ENCODE measurements at places on chromosomes 3 and 15.

DNA sequence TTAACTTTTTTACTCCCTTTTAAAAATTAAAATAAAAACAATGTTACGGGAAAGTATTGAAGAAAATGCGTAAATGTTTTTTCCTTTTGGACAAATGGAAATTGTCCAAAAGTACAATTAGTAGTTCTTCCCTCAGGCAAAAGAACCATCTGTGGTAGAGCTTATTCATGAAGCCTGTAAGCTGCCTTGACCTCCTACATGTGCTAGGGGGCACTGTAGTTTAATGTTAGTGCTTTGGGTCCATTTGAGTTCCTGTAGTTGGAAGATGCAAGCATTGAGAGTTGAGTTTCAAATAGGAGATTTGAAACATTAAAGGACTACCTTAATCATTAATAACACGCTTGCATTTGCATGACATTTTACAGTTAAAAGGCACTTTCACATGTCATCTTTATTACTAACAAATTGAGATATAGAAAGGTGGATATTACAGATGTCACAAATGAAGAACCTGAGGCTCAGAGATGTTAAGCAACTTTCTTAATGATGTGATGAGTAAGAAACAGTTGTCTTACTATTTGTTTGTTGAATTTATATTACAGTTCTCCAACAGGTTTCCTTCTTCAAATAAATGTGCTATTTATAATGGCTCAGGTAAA lies 1.8 kb upstream of the ZNF385D start:
- DNase-seq = peak; percentile 75

- DNase-seq = no peak
Measured at GRCh38 chr3:70833239-70833960, 521.0 kb upstream of the MDFIC2 start.

- DNase-seq = no peak
Measured at GRCh38 chr3:46252980-46253379, 10.7 kb downstream of the CCR3 start.

DNA sequence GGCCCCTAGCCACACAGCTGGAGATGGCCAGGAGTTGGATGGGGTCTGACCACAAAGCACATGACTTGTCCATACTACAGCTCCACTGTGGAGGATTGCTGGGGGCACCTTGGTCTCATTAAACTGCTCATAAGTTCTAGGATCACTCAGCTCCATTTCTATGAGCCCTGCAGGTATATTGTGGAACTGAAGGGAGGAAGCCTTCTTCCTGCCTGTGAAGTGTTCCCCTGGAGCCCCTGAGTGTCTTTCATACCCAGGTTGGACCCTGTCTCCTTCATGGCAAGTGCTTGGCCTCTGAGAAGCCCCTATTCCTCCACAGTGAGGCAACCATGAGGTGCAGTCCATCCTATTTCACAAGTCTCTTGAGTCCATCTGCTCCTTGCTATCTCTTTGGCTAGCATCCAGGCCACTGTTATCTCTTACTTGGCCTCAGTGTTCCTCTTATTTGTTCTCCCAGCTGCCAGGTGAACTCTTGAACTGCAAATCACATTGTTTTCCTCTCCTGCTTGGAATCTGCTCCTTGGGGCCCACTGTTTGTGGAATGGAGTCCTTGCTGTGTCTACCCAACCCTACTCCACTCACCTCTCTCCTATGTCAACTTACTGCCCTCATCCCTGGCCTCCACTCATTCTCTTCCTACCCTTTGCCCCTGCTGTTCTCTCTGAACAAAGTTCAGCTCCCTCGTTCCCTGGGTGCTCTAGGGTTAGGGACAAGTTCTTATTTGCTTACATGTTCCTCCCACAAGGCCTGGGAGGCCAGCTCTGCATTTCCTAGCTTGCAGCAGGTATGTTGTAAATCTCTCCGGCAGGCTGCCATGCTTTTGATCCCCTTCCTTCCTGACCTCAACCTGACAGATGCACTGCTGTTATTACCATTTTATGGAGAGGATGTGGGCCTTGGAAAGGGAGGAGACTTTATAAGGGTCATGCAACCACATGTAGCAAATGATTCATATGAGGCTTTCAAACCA lies 1.2 kb downstream of the ACOX2 start:
- DNase-seq = no peak

- DNase-seq = no peak
Measured at GRCh38 chr3:126526668-126527005, 2.7 kb downstream of the CHST13 start.

DNA sequence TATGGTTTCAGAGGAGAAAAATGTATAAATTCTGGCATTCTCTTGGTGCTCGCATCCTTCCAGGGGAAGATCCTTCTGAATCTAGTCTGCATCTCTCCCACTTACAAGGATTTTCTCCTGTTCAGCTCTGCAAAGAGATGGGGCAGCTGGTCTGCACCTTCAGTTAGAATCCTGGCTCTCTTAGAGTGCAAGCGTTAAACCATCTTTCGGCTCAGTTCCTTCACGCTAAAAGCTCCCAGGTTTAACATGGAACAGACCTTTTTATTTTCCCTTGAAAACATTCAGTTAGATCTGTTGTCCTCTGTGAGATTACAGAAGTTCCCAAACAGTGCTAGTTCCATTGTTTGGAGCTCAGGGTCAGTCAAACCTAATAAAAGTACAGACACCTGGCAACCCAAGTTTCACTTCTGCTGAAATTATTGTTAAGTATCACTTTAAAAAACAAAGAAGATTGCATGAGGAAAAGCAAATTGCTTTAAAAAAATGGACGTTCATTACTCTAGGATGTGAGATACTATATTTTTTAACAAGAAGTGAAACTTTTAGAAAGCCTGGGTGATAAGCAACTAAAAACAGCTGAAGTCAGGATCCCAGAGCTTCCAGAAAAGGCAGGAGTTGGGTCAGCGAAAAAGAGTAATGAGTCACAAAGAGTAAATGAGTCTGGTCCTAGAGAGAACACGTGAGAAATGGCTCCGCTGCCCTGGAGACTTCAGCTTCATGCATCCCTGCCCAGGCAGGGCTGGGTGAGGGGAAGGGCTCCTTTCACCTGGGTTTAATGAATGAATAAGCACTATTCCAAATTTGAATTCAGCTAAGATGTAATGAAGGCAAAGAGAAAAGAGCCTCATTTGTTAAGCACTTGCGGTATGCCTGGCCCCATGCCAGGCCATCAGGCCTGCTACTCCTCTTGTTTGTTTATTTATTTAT lies 63.3 kb downstream of the ABTB1 start:
- DNase-seq = peak; percentile 85

- no peak for DNase-seq
Measured at GRCh38 chr15:101558221-101558941, 68.9 kb upstream of the PCSK6 start.

DNA sequence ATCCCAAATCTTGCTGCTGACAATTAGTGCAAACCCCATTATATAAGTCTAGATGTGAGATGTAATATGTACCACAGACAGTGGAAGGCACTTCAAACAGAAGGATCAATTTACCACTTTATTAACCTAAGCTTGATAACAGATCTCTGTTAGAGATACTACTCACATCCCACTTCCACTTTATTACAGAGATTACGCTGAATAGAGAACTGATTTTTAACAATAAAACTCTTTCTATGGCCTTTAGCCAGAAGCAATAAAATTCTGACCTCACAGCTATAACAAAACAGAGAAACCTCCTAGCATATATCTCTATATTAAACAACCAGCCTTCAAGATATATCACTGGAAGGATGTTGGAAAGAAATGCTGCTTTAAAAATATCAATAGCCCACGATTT lies 517.7 kb downstream of the MAGI1 start:
- no peak for DNase-seq

- no peak for DNase-seq
Measured at GRCh38 chr3:14540821-14541385, 761 bp upstream of the GRIP2 start.

DNA sequence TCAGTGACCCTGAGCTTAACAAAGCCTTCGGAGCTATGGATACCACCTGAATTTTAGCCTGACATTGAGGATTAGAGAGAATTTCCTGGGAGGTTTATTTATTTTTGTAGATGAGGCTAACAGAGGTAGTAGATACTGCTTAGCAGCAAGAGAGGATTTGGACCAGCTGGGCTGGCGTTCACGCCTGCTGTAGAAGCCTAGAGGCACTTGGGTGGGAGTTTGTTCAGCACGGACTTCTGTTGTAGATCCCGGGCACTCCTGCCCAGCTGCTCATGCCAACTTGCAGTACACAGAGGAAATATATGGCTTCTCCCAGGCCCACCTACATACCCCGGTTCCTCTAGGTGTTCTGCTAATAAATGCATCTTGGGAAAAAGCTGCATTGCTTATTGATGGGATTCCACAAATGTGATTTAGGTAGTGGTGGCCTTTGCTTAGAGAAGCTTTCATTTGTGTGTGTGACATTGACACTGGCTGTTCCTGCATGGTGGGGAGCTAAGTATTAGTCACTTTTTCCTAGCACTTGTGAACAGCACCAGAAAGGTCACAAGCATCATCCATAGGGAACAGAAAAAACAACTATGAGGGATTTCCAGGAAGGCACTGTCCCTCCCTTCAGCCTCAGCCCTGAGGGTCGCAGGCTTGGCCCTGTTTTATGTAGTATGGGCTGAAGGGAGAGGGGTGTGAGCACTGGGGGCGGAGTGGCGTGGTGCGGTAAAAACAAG lies 324.8 kb upstream of the LRRFIP2 start:
- no peak for DNase-seq

DNA sequence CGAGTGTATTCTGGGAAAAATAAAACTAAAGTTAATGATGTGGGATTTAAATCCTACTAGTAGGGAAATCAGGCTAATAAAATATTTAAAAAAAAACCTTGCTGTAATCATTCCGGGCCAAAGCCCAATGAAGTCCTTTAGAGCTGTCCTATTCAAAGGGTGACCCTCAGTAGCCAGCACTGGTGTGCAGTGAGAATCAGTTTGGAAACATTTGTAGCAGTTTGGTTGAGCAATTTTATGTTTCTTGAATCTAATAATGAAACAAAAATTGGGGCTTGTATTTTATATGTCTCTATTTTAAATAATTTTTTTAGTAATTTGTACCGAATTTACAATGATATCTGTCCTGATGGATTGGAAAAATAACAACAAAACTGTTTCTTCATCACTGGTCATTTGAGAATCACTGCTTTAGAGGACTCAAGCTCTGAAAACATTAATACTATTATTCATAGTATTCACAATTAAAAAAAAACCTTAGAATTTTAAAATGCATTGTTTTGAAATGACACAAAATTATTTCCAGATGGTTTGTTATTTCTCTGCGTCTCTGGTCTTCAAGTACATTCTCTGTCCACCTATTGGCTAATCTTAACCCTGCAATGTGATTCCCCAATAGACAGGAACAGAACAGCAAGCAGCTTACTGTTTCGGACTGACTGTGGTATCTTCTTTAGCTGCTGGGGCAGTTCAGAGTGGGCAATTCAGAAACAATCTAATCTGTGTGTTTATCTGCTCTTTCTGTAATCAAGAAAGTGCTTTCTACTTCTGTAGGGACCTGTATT lies 71.2 kb downstream of the OTOL1 start:
- DNase-seq = no peak

DNA sequence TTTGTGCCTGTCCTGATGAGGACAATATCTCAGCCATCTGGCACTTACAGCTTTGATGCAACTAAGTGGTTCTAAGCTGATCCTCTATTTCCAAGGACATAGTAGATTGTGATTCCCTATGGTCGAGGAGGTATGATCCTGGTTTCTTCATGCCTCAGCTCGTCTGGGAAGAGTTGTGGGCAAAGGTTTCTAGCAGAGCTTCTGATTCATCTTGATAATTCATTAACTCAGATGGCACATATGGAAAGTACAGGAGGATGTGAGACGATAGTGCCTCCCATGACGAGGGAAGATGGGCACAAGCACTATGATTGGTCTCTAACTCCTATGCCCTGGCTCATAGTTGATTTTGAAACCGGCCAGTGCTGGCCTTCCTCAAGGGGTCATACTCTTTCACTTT lies 334.2 kb upstream of the SEMA6D start:
- no peak for DNase-seq

GRCh38 chr15:33746203-33746602 lies 222.1 kb upstream of the CHRM5 start:
- DNase-seq = no peak

DNA sequence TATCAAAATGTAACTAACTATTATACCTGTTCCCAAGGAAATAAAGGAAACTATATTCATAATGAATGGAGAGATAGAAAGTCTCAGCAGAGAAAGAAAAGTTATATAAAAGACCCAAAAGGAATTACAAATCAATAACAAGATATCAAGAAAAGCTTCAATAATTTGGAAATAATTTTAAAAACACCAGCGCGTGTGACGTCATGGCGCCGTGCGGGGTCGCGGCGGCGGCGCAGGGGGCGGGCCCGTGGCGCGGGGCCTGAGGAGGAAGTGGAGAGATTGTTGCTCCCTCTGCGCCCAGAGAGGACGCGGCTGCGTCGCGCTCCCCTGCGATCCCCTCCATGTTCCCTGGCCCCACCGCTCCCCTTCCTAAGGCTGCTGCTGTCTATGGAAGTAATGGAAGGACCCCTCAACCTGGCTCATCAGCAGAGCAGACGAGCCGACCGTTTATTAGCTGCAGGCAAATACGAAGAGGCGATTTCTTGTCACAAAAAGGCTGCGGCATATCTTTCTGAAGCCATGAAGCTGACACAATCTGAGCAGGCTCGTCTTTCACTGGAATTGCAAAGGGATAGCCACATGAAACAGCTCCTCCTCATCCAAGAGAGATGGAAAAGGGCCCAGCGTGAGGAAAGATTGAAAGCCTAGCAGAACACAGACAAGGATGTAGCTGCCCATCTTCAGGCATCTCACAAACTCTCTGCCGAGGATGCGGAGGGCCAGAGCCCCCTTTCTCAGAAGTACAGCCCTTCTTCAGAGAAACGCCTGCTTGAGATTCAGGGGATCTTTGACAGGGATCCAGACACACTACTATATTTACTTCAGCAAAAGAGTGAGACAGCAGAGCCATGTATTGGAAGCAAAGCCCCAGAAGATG lies 4.1 kb downstream of the XCR1 start:
- DNase-seq = no peak

DNA sequence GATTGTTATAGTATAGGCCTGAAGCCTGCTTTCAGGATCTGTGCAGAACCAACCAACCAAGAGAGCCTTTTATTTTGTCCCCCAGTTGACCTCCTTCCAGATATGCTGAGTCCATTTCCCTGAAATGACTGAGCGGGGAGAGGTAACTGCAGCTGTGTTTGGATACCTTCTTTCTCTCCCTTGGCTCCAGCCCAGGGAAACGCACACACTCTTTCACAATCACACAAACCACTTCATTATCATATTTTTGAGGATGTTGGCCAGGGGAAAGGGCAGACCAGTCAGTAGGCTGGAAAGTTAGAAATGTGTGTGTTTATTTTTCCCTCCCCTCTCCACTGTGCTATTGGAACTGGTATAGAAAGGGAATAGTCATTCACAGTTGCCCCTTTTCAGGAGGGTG lies 417.7 kb upstream of the TBL1XR1 start:
- peak; percentile 99 for DNase-seq
